NCI-H187 treated with DMSO at 0.1 percent for 48 hours (cell line): ENCODE measurements at places on chromosomes 13 and 19.

DNA sequence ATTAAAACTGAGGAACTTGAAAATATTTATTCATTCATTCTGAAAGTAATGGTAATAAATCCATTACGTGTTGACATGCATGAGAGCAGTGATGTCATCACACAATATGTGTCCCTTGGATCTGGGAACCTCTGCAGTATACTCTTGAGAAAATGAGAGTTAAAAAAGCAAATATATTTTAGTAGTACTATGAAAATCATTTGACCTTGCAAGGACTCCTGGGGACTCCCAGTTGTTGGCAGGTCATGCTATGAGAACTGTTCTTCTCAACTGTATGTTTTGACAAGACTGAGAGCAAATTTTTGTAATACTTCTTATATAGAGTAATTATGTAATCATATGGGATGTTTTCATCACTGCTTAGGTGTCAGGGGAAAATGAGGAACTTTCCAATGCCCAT lies 249.4 kb downstream of the PCCA start:
- no peak for DNase-seq

- no peak for DNase-seq
Measured at GRCh38 chr13:44124352-44124751, 244.6 kb downstream of the LACC1 start.

GRCh38 chr19:30446850-30447552 lies 74.8 kb downstream of the ZNF536 start:
- DNase-seq, result no peak

DNA sequence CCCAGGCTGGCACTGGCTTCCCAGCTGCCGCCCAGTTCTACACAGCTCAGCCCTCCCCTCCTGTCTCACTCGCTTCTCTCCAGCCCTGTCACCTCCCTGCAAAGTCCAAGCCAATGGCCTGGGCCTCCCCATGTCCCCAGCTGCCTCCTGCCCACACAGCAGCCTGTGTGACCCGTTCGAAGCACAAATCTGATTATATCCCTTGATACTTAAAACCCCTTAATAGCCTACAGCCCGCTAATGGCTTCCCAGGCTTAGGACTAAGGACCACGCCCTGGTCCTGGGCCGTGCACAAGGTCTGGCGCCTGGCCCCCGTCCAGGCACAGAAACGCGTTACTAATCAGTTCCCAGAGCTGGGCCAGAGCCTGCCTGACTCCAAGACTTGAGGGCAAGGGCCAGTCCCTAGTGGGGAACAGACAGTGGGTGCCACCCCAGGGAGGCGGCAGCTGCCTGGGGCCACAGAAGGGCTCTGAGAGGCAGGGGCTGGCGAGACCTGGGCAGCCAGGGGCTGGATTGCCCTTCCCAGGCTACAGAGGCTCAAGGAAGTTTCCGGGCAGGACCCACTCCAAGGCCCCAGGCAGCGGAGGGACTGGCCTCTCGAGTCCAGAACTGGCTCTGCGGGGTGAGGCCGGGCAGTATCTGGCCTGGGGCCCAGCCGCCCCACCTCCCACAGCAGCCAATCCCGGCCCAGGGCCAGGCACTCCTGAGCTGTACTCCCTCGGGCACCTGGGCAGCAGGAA lies 10.4 kb downstream of the XAB2 start:
- DNase-seq, result no peak

- DNase-seq, result no peak
Measured at GRCh38 chr19:17610384-17610783, 54.9 kb downstream of the COLGALT1 start.

GRCh38 chr19:17001603-17002183 lies 24.9 kb downstream of the CPAMD8 start:
- DNase-seq, result no peak

DNA sequence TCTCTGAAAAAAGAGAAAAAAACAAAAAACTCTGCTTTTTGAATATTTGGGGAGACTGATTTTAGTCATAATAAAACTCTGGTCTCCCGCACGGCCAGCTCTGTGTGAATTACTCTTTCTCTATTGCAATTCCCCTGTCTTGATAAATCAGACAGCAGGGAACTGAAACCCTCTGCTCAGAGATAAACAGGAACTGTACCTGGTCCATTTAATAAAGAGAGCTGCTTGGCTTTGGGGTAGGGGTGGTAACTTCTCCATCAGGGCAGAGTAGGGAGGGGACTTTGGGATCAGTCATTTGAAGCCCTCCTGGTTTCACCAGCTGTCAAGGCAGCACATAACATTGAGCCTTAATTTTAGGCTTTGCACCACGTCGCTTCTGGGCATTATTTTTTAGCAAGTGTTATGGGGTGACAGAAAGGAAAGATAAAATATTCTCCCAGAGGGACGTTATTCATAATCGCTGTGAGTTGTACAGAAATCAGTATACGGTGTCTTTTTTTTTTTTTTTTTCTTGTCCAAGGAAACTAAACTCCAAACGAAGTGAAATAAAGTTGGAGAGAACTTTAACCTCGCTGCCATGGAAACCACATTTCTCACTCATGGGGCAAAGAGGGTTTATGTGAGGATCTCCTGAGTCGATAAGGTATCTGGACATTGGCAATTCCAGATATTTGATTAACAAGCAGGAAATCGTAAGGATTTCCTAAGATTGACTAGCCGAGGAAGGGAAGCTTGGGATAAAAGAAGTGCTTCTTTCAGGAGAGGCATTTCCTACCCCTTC lies 99.0 kb upstream of the MRI1 start:
- no peak for DNase-seq

- no peak for DNase-seq
Measured at GRCh38 chr13:21846605-21847004, 175.7 kb downstream of the FGF9 start.

- no peak for DNase-seq
Measured at GRCh38 chr19:56150358-56150757, 9.3 kb downstream of the ZNF444 start.

GRCh38 chr19:46789371-46789770 lies 977 bp upstream of the SLC1A5 start:
- no peak for DNase-seq

DNA sequence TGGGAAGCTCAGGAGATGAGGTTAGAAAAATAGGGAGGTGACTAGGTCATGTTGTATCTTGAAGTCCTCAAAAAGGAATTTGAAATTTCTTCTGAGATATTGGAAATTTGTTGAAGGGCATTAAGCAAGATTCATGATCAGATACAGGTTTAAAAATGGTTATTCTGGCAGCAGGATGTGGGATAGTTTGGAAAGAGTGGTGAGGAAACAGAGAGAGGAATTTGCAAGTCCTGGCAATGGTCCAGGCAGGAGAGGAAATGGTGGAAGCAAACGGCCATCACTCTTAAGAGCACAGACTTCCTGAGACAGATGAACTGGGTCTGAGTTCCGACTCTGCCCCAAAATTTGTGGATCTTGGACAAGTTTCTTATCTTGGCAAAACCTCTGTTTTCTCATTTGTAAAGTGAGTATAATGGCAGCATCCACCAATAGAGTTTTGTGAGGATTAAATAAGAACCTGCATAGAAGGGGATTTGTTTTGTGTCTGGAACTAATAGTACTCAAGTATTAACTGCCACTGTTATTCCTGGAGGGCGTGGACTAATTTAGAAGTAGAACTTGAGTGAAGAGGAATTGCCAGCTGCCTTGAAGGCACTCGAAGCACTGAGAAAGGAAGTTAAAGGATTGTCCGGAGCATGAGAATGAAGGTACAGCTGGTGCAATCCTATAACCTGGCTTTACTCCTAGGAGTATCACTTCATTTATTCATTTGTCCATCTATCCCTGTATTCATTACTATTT lies 99.6 kb downstream of the CCNA1 start:
- DNase-seq, result no peak

DNA sequence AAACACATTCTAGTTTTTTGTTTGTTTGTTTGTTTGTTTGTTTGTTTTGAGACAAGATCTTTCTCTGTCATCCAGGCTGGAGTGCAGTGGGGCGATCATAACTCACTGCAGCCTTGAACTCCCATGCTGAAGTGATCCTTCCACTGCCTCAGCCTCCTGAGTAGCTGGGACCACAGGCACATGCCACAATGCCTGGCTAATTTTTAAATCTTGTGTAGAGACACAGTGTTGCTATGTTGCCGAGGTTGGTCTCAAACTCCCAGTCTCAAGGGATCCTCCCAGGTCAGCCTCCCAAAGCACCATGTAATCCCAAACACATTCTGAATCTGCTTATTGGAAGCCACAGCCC lies 15.8 kb downstream of the PLA2G4C start:
- DNase-seq, result no peak

DNA sequence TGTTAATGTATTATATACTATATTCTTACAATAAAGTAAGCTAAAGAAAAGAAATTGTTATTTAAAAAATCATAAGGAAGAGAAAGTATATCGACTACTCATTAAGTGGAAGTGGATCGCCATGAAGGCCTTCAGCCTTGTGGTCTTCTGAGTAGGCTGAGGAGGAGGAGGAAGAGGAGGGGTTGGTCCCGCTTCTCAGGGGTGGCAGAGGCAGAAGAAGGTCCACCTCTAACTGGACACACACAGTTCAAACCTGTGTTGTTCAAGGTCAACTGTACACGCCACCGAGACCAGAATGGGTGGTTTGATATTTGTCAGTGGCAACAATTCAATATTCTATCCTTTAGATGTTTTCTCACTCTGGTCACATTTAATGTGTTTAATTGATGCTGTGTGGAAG lies 67.2 kb downstream of the ALOX5AP start:
- DNase-seq, result no peak

GRCh38 chr13:31943591-31943990 lies 88.0 kb upstream of the FRY start:
- DNase-seq, result no peak
